AG04449 (cell line): ENCODE measurements at places on chromosomes 13 and 19.

DNA sequence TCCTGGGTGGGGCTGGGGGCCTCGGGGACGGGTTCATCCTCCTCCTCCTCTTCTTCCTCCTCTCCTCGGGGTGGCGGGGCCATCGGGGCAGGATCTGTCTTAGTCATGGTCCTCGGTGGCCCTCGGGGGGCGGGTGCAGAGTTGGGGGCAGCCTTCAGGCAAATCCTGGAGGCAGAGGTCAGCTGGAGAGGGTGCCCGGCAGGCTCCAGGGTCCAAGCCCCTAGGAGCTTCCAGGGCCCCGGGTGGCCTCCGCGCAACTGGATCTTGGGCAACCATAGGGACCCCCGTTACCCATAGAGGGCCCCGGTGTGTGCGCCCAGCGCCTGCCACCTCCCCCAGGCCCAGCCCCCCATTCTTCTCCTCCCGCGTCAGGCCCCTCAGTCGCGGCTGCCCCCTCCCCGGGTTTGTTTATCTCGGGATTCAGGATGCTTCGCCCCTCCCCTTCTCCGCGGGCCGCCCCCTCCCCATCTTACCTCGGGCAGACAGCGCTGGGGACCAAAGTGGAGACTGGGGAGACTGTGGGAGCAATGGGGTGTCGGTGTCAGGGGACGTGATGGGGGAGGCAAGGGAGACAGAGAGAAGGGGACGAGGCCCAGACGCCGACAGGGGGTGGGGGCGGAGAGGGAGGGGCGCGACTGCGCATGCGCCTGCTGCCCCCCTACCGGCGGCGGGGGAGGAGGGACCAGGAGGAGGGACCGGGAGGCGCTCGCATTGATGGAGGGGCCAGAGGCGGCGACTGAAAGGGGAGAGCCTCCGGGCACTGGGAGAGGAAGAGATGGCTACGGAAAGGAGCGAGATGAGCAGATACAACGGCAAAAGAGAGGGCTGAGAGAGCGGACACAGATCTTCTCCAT, at the start of gene CLIP3:
Gene CLIP3 (minus strand): TSS at position 623 of the 854 bp plus-strand sequence. CDS start 516 bp downstream, at position 107.
- no peak for DNase-seq

DNA sequence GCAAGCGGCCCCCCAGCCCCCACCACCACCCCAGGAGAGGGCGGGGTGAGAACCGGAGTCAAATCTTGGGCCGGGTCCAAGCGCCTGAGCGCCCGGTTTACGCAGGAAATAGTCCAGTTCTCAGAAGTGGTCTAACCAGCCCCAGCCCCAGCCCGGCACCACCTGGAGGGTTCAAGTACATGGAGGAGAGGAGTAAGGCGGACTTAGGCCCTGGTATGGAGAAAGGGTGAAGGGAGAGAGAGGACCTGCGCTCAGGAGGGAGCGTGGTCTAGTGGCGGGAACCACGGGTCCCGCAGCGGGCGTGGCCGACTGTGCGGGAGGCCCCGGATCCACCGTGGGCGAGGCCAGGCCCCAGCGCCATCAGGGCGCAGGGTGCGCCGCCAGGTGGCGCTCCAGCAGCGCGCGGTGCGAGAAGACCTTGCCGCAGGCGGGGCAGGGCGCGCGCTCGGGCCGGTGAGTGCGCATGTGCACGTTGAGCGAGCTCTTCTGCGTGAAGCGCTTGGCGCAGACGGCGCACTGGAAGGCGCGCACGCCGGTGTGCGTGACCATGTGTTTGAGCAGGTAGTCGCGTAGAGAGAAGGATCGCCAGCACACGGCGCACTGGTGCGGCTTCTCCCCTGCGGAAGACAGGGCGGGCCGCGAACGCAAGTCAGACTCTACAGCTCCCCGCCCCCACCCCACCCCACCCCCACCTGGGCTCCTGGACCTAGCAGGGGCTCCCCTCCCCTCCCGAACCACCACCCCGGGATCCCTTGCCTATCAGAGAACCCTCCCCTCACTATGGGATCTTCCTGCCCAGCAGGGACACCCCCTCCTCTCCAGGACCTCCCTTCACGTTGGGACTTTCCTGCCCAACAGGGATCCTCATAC, 2.1 kb upstream of the SLC27A5 start:
- DNase-seq = no peak

- DNase-seq = no peak
Measured at GRCh38 chr13:25659091-25659795, 287.5 kb downstream of the ATP8A2 start.

DNA sequence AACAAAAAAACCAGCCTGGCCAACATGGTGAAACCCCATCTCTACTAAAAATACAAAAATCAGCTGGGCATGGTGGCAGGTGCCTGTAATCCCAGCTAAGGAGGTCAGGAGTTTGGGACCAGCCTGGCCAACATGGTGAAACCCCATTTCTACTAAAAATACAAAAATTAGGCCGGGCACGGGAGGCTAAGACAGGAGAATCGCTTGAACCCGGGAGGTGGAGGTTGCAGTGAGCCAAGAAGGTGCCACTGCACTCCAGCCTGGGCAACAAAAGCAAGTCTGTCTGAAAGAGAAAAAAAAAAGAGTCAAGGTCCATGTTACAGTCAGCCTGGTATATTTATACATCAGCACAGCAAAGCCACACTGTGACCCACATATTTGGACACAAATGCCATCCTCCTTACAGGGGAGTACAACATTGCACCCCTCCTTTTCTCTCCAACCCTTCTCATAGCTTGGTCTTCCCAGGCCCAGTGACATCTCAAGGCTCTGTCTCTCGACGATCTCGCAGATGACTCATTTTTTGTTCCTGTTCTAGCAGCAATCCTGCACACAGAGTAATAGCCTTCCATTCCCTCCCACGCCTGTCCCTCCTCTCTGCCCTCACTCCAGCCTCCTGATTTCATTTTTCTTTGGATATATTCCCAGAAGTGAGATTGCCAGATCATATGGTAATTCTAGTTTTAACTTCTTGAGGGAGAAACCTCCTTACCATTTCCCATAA, 21.0 kb upstream of the DPP9 start:
- peak; percentile 75 for DNase-seq

DNA sequence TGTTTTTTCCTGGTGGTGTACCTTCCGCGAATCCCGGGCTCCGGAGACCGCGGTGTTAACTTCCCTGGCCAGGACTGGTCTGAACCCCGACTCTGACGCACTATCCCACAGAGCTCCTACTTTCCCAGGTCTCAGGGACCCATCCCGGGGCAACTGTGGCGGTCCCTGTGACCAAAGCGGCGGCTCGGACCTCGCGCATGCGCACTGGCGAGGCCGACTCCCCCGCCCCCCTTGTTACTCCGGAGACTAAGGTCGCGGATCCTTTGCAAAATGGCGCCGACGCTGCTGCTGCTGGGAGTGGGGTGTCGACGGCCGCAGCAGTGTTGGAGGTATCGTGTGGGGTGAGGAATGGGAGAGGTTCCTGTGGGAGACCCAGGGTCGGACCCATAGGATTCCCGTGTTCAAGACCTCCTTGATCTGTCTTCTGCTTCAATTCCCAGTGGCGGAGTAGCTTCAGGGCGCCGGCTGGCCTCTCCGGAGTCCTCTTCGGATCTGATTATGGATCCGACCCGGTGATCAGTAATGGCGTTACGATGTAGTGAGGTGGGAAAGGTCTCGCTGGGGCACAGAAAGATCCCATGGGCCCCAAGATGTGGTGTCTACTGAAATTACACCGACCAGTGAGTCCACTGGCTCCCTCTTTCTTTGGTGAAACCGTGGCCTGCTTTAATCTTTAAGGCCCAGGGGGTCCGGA, 66.6 kb upstream of the ZNF527 start:
- no peak for DNase-seq

GRCh38 chr19:41367848-41368301, 3.9 kb upstream of the B9D2 start:
- peak; percentile 88 for DNase-seq

GRCh38 chr13:88649855-88650254, 978.7 kb downstream of the SLITRK5 start:
- no peak for DNase-seq

DNA sequence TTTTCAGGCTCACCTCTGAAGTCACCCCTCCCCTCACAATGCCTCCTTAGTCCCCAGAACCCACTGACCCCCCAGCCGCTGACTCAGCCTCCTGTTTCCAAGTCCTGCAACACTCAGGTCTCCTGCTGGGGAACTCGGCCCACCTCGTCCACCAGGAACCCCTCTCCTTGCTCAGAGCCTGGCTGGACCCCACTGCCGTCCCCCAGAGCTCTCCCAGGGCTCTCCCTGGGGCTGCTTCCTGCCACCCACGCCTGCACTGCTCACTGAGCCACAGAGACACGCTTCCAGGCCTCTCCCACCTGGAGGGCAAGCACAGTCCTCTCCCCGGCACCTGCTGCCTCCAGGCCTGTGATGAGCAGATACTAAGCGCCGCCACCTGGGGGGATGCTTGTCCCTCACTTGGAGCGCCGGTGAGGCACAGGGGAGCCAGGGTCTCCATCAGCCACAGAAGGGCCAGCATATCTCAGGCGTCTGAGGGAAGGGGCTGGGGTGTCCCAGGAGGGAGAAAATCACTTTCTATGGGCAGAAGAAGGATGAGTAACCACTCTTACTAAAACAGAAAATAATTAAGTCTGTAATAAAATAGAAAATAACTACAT, 53.8 kb downstream of the KLF2 start:
- DNase-seq = no peak

GRCh38 chr13:113043931-113044330, 61.7 kb upstream of the F7 start:
- no peak for DNase-seq

- no peak for DNase-seq
Measured at GRCh38 chr19:31099515-31100205, 249.6 kb downstream of the TSHZ3 start.

GRCh38 chr13:28423010-28423409, 71.9 kb downstream of the FLT1 start:
- no peak for DNase-seq
